Esophagus mucosa (tissue), 1 donor: ENCODE measurements at places on chromosomes 1 and 21.

DNA sequence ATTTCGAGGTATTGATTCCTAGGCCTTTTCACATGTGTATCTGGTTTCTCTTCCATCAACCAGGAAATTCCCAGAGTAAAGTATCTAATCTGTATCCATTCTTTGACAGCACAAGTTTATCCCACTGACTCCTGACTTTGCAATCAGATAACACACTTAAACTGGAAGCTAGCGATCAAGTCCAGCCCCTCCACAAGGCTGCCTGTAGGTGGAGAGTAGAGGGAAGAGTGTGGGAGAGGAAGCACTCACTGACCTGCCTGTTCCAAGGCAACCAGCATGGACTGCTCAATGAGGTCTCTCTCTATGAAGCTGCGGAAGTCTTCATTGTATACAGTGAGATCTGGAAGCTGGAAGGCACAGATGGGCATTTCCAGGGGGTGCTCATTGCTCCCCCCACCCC, 30.4 kb upstream of the MTMR11 start:
- no peak for ATAC-seq

GRCh38 chr1:93701629-93702028, 20.0 kb upstream of the BCAR3 start:
- ATAC-seq: peak; percentile 95

- ATAC-seq: peak; percentile 98
Measured at GRCh38 chr1:235079443-235080296, 49.0 kb downstream of the TOMM20 start.

GRCh38 chr1:62436039-62436465, 797 bp upstream of the USP1 start:
- peak; percentile 89 for ATAC-seq

DNA sequence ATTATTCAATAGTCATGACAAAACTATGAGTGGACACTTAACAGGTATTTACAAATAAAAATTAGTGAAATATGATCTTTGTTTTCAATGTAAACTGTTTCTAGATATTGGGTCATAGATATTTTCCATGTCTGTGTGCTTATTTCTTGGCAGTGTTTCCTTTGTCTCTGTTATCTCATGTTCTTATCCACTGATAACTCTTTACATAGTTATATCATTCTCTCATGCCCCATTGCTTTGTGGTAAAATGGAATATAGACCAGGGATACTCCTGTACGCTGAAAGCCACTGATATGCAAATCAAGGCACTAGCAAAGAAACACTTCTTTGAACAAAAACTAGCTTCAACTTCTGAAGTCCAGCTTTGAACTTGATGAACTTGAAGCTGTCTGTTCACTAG, 113.1 kb downstream of the ITSN1 start:
- ATAC-seq: no peak

GRCh38 chr1:38735651-38736161, 123.9 kb downstream of the RRAGC start:
- no peak for ATAC-seq

GRCh38 chr1:216903382-216903740, 180.1 kb upstream of the ESRRG start:
- ATAC-seq: peak; percentile 95

GRCh38 chr1:180301135-180301742, 71.2 kb downstream of the LHX4 start:
- no peak for ATAC-seq

DNA sequence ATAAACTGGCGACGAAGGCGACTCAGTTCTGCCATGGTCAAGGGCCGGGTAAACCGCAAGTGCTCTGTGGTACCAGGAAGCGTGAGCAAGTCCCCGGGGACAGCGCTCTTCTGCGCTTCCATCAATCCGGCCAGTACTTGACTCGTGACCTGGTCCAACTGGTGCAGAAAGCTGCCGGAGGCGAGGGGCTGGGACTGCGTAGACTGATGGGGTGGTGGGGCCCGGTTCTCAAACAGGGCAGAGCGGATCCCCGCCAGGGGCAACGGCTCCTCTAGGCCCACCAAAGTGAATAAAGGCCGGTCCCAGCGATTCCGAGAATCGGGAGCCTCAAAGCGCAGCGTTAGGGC, 852 bp downstream of the KTI12 start:
- ATAC-seq: peak; percentile 42

GRCh38 chr1:88111816-88112215, 572.3 kb upstream of the PKN2 start:
- no peak for ATAC-seq

- ATAC-seq: no peak
Measured at GRCh38 chr1:53892911-53893310, 1.1 kb upstream of the DIO1 start.

DNA sequence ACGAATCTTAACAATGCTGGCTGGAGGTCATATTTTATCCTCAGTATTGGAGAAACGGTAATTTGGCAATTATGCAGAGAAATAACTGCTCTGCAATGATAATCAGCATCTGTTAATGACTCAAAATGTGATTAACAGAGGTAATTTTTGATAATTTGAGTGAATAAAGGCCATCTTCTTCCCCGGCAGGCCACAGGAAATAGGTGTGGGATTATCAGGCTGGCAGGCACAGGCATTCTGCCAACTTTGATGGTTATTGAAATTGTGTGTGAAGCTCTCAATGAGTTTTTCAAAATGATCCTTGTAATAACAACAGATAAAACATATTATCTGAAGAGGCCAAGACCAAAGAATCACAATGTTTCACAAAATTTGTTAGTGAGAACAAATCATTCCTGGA, 309.0 kb downstream of the PTGER3 start:
- ATAC-seq: no peak

GRCh38 chr21:17690078-17690494, 77.4 kb upstream of the BTG3 start:
- peak; percentile 19 for ATAC-seq

GRCh38 chr1:170666541-170667254, 2.8 kb downstream of the PRRX1 start:
- no peak for ATAC-seq

GRCh38 chr1:83901547-83902155, 97.3 kb downstream of the TTLL7 start:
- peak; percentile 92 for ATAC-seq

DNA sequence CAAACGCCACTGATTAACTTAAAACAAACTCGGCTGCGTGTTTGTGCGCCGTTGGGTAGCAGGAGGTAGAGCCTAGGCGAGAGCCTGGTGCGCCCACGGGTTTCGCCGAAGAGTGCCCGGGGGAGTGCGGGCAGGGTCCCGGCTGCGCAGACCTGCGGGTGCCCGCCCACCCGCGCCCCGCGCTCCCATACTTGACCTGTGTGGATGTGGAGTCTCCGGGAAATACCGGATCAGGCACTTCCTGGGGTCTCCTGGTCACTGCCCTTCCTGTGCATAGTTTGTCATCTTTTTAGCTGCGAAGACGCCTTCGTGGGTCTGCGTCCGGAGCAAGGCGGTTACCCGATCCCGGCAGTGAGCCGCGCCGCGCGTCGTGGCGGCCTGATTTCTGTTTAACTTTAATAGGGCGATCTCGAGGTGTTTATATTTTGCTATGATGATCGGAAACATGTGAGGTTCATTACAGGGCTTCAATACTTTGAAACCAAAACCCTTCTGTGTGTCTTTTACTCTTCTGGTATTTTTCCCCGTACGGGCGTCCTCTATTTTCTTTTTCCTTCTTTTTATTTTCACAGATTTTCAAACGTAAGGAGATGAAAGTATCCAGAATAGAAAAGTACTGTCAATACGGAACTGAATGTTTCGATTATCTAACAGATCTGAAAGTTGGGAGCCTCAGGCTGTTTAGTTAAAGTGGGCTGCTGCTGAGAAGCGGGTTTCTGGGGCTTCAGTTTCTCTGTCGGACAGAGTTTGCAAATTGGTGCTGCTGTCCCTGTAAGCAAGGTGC, 15.2 kb downstream of the NR5A2 start:
- ATAC-seq: no peak

DNA sequence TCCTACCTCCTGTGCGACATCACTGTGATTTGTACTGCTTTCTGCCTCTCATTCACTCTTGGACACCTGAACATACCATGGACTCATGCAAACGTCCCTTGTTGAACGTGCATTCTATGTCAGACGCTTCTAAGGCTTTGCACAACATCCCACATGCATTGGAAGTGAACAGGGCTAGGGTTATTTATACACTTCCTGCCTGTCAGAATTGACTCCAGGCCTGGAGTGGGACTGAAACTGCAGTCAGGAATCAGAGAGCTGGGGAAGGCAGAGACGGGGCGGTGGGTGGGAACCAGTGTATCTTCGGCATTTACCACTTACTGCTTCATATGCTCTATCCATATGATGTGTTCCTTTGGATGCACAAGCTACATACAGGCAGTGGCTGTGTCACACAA, 81.4 kb upstream of the GALNT2 start:
- ATAC-seq: no peak

- ATAC-seq: peak; percentile 85
Measured at GRCh38 chr1:225454733-225455132, 26.9 kb upstream of the LBR start.

DNA sequence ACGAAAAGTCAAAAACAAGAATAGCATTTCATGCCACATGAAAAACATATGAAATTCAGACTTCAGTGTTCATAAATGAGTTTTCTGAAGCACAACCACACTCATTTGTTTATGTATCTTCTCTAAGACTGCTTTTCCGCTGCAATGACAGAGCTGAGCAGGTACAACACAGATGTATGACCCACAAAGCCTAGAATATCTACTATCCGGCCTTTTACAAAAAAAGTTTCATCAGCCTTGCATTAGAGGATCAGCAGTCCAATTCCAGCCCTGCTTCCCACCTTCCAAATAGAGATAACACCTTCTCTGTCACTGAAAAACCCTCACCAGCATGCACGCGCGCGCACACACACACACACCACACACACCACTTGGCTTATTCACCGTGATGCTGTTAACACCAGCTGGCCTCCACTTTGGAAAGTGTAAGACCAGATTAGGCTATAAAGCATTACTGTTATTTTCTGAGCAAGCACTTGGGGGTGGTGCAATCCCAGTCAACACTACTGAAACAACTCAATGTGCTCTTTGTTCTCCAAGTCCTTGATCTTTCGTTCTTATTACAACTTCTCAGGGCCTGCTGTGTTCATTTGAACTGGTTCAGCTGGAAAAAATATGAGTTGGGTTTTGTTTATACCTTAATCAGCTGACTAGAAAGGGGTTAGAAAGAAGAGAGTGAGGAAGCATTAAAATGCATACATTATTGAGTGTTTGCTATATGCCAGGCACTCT, 90.0 kb downstream of the GLUL start:
- peak; percentile 83 for ATAC-seq

DNA sequence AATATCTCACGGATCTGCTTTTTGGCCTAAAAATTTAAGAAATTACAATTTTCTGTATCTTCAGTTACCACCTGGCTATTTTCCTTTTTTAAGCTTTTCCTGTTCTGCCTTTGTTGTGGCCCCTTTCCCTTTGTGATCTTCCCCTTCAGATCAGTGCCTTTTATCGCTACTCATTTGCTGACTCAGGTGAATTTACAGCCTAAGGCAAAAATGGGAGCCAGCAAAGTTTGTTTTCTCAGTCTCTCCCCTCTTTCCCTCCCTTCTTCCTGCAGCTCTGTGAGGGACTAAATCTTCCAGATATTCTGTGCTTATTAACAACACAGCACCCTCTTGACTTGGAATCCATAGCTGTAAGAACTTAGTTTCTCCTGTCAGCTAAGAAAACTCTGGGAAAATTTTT, 5.3 kb upstream of the PRRC2C start:
- no peak for ATAC-seq

- no peak for ATAC-seq
Measured at GRCh38 chr1:24878045-24878444, 52.0 kb downstream of the RUNX3 start.

DNA sequence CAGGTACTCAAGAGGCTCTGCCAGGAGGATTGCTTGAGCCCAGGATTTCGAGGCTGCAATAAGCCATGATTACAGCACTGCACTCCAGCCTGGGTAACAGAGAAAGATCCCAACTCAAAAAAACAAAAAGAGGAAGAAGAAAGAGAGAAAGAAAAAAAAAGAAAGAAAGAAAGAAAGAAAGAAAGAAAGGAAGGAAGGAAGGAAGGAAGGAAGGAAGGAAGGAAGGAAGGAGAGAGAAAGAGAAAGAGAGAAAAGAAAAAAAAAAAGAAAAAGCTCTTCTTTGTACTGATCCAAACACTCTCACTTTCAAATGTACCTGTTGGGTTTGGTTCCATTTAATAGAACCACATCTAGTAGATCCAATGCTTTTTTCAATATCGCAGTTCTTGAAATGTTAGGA, 11.8 kb downstream of the BATF3 start:
- no peak for ATAC-seq

DNA sequence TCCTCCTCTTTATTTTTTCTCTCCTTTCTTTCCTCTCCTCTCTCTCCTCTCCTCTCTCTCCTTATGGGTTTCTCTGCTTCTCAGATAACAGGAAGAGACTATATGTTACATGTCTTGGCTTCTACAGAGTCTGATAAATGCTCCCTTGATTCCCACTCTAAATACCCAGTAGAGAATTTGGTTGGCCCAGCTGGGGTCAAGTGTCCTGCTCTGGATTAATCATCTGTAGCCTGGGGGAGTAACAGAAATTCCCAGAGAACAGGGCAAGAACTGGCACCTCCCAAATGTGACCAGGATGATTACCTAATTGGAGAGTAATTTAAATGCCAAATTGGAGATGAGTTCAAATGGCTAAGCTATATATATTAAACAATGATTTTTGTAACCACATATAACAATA, 146.1 kb upstream of the LMO4 start:
- ATAC-seq: no peak

GRCh38 chr21:44712203-44713028, 1.0 kb upstream of the TSPEAR start:
- no peak for ATAC-seq

- ATAC-seq: no peak
Measured at GRCh38 chr1:11874258-11874562, 15.5 kb upstream of the NPPB start.

GRCh38 chr21:31556662-31557061, 102.8 kb upstream of the SOD1 start:
- ATAC-seq: no peak

GRCh38 chr1:101389547-101389929, 152.7 kb downstream of the S1PR1 start:
- ATAC-seq: no peak

- no peak for ATAC-seq
Measured at GRCh38 chr1:84260852-84261518, 40.5 kb upstream of the SAMD13 start.

GRCh38 chr1:58465825-58466629, 80.5 kb downstream of the OMA1 start:
- ATAC-seq: no peak

GRCh38 chr1:226397011-226397926, 10.6 kb downstream of the PARP1 start:
- no peak for ATAC-seq

DNA sequence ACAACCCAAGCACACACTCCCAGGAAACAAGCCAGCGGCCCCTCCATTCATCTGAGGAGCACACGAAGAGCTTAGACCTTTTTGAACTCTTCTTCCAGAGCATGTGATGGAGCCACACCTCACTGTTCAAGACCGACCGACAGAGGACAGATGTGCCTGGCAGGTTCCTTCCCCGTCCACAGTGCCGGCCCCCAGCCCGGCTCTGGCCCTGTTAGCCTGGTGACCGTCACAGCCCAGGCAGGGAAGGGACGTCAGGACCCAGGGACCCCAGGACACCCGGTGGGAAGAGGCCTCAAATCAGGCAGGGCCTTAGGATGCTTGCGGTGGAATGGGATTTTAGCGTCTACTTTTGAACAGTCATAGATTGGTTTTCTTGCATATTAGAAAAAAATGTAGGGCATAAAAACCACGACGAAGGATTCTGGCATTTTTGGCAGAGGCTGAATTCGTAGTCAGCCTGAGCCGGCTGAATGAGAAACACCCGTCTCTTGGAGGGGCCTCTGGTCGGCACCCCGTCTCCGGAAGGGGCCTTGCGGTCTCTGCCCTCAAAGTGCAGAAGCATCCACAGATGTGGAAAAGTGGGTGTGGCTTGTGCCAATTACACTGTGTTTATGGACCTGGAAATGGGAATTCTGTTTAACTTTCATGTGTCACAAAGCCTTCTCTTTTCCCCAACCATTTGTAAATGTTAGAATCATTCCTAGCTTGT, 79.3 kb downstream of the SIK1 start:
- ATAC-seq: no peak
